ENCODE measurements at places on chromosomes 7 and 10.

DNA sequence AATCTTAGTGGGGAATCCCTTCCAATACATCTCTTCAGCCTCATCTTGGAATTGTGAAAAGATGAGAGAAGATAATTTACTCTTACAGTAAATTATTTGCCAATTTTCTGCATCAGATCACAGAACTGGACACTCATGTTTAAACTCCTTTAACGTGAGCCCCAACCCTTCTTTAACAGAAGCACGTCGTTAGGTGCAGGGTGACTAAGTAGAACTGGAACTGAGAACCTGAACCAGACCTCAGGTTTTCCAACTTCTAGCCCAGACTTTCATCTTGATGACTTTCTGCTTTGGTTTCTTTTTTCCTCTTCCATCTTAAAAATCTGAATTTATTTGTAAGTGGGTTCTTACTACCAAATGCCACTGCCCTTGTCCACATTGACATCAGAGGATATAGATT is 57.2 kb upstream of the LYZL2 start:
- no peak for DNase-seq

DNA sequence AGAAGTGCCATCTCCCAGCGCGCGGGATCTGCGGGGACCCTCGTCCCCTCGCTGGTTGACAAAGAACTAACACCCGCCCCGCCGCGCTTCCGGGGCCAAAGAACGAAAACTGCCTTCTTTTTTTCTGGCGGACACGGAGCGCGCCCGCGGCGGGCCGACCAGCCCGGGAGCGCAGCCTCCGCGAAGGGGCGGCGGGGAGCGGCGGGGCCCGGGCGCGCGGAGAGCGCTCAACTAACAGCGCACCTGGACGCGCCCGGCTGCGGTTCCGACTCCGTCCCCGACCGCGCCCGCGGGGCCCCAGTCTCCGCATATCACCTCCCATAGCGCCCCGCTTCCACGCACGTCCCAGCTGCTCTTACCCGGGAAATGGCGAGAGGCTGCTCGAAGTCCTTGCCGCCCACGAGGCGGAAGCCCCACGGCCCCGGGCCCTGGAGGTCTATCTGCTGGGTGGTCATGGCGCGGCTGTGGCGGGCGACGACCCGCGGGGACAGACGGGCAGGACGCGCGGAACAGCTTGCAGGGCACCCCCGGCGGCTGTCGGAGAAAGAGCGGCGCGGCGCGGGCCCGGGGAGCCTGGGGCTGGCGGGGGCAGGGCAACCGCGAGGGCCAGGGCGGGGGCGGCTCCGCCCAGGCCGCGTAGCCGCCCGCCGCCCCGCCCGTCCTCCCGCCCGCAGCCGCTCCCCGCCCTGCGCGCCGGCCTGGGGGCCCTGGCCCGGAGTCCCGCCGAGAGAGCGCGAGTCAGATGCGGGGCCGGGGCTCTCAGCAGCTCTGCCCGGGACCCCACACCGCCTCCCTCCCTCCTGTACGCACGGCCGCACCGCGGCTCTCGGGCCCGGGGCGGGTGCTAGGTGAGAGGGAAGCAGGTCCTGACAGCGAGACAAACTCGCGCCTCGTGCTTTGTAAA is at the start of gene PDLIM1:
Gene PDLIM1, minus strand, starts transcription at position 543 of the 904 bp plus-strand sequence. Its CDS starts 88 bp downstream, at position 455.
- DNase-seq = no peak

DNA sequence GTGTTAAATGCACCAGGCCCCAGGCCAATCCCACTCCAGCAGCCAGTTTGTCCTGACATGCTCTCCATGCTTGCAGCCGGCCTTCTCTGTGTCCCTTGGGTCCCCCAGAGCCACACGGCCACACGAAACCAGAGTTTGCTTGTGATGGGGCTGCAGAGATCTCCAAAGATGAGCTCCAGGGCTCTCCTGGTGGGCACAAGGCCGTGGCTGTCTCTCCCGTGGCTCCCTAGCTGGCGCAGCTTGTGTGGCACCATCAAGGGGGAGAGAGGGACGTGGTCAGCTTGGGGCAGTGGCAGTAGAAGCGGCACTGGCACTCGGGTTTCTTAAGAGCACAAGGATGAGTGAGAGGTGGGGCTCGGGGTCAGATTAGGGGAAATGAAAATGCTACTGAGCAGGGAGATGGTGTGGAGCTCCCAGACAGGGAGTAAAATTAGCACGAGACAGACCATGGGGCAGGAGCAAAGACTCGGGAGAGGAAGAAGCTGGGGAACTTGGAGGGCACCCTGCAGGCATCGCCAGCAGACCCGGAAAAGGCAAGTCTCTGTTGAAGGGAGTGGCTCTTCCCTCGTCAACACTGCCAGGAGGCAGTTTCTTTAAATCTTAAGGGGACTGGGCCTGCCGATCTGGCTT is 572.5 kb upstream of the FOXK1 start:
- DNase-seq = no peak

DNA sequence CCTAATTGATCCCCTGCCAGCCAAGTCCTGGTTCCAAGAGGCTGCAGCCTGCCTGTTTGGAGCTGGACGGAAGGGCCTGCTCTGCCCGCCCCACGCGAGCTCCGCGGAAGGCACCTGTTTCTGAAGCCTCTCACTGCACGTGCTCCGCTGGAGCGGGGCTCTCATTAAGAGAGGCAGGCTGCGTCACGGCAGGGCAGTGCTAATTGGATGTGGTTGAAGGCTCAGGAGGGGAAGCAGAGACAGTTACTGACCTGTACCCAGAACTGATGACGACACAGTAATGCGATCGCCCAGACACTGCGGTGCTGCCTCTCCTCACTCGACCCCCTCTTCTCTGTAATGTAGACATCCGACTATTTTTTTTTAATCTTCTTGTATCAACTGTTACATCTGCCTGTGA is 411.1 kb upstream of the MGMT start:
- no peak for DNase-seq

GRCh38 chr10:126576336-126576735 is 94.2 kb downstream of the C10orf90 start:
- no peak for DNase-seq

DNA sequence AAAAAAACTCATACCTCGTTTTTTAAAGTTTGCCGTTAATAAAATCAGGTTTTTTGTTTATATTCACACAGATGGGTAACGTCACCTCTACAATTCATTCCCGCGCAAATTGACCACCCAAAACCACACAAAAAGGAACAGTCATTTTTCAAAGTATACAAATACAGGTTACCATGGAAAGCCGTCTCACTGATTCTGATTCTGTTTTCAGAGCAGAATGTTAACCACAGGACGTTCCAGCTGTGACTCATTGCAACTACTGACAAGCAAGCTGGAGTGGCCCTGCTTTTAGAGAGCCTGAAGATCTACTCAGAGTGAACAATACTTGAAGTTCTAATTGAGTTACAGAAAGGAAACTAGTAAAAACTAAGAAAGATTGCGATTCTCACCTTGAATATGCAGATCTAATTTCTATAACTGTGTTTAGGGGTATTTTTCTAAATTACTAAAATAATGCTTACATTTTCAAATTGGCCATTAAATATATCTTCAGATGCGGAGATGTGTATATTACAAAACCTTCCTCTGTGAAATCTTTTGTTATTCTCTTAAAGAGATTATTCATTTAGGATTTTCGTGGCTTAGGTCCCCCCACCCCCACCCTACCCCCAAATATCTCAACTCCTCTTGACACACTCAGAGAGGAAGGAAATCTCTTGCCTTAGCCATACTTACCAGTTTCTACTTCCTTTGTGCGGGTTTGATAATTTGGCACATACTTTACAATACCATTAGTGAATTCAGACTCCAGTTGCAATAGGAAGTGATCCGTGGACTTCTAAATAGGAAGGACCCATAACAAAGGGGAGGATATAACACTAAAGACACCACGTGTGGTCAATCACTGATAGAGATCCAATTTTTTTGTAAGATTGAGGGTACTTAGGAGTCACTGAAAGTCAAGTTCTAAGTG is 106.0 kb downstream of the CUBN start:
- peak; percentile 61 for DNase-seq

DNA sequence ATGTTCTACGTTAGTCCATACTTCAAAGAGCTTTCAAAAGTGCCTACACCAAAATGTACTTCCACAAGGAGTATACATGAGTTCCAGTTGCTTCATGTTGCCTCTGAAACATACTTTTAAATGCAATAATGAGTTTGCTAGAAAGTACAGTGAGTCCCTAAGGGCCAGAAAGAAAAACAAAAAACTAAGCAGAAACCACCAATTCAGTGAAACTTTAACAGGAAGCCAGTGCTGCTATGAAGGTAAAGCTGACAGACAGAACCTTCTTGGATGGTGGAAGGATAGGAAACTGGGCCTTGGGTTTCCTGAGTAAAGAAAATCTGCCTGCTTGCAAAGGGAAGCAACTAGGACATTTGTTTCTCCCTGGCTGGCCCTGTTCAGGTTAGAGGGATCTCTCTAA is 104.2 kb downstream of the CTTNBP2 start:
- DNase-seq = no peak

- no peak for DNase-seq
Measured at GRCh38 chr10:75593692-75594556, 162.5 kb downstream of the LRMDA start.

All from stimulated activated CD4-positive, alpha-beta T cell treated with anti-CD3 and anti-CD28 coated beads, Interleukin-12 subunit alpha, Interleukin-12 subunit beta, amount 100 ng/mL, for 48 hours (primary cell).